ENCODE measurements at places on chromosomes 7 and 10.

- peak; percentile 10 for DNase-seq
These were observed 61.5 kb downstream of the FZD1 start for GRCh38 chr7:91325726-91326125.

GRCh38 chr7:7693881-7694280, 24.5 kb downstream of the RPA3 start:
- no peak for DNase-seq

DNA sequence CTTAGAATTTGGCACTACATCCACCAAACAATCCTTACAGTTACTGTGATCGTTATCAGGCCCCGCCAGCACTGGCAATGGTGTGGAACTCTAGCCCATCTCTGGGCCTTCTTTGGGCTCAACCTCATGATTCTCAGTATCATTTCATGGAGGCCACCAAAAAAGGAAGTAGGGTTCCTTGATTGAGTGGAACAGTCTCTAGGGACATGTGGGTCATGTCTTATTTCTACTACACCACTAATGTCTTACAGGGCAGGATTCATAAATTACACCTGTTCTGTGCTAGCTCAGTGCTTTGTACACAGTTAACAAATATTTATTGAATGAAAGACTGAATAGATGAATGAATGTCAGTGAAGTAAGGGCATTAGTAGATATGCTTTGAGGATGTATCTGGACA, 53.9 kb downstream of the AP3M1 start:
- no peak for DNase-seq

DNA sequence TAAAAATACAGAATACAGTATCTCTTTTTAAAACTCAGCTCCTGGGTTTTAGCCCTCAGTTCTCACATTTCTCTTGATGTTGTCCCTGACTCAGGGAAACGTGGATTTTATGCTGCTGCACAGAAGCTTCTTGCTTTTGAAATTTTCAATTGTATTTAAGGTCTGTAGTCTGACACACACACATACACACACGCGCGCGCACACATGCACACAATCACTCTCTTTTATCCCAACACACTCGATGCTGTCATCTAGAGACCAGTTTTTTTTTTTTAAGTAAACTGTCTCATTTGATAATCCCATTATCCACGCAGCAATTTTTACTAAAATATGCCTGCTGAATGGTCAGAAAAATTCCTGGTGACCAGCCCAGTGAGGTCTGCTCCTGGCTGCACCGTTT, 108.6 kb downstream of the KMT2E start:
- DNase-seq = no peak

Measured in hematopoietic multipotent progenitor cell (in vitro differentiated cells).